Left renal cortex interstitium (tissue), 4 donors: ENCODE measurements at places on chromosomes 2 and 18. TPM values are rescaled to one million over a fixed set of nuclear protein-coding genes. Genes with fewer than 3 reads are reported as not detected.

GRCh38 chr2:237315170-237315828, 98.7 kb downstream of the COL6A3 start:
- DNase-seq, result peak; percentile 86

GRCh38 chr2:48841126-48841525, 85.6 kb upstream of the LHCGR start:
- DNase-seq, result no peak

- DNase-seq, result no peak
Measured at GRCh38 chr2:177530561-177530960, 138.0 kb downstream of the AGPS start.

DNA sequence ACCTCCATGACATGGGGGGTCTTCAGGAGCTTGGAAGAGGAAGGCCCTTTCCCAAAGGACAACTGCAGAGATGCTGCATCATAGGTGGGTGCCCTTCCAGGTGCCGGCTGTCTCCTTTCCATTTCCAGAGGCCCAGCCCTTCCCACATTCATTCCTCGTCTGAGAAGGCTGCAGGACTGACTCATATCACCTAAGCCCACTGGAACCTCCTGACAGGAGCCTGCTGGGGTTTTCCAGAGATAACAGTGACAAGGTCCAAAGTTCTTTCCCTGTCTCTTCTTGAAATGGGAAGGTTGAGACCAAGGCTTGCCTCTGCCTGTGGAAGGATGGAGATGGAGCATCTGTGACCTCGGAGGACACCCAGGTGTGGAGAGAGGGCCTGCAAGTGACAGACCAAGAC, 3.6 kb upstream of the PRSS56 start:
- DNase-seq, result no peak

- DNase-seq, result no peak
Measured at GRCh38 chr2:165268754-165269153, 29.5 kb downstream of the SCN2A start.

DNA sequence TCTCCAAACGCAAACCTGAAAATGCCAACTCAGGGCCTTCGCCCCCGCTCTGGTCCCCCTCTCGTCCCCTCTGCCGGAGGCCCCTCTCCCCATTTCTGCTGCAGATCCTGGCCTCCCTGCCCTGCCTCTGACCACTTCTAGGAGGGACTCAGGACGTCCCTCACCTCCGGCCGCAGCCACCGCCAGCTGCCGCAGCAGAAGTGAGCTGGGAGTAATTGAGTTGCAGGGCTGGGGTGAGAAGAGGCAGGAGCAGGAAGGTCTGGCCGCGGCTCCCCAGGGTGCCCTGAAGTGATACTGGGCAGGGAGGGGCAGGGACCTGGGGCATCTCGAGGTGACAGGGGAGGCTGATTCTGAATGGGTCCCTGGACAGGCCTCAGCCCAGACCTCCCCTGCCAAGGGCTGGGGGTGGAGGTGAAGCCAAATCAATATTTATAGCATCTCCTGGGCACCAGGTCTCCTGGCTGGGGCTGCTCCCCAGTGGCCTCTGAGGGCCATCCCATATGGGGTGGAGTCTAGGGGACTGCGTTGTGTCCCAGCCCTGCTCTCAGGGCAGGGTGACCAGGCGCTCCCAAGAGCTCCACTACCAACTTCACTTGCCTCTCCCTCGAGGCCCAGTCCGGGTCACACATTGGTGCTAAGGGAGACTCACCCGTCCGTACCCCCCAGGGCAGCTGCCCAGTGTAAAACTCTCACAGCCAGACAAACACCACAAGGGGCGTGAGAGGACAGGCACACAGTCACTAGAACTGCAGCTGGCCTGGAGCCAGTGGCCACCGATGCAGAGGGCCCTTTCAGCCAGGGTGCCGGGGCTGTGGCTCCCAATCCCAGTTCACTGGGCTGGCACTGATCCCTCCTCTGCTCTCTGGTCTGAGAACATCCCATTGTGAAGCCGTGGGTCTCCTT, 33.0 kb downstream of the KCNIP3 start:
- no peak for DNase-seq

DNA sequence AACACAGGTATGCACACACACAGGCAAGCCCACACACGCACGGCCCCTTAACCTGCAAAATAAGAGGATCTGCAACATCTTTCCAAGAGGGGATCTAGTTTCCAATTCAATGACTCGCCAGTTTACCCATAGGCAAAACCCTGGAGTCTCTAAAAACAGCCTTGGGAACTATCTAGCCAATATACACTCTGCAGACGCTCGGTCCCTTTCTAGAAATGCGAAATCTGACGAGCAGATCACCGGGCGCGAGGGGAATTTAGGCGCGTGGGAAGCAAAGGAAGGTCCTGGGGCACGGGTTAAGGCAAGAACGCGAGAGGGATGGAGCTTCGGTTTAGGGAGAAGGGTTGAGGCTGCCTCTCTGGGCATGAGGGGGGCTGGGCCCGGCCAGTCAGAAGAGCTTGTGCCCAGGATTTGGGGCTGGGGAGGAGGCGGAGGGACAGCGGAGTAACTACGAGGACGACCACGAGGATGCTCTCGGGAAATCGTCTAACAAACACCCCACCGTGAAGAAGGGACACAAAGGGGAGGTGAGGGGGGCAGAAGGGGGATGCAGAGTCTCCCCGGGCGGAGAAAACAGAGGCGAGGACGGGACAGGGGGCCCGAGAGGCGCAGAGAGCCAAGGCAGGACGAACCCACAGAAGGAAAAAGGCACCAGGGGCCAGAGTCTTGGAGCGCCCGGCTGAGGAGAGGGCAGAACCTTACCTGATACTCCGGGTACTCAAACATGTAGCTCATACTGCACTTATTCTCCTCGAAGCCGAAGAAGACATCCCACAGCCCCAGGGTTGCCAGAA, 542 bp downstream of the PGAP1 start:
- DNase-seq, result peak; percentile 67

DNA sequence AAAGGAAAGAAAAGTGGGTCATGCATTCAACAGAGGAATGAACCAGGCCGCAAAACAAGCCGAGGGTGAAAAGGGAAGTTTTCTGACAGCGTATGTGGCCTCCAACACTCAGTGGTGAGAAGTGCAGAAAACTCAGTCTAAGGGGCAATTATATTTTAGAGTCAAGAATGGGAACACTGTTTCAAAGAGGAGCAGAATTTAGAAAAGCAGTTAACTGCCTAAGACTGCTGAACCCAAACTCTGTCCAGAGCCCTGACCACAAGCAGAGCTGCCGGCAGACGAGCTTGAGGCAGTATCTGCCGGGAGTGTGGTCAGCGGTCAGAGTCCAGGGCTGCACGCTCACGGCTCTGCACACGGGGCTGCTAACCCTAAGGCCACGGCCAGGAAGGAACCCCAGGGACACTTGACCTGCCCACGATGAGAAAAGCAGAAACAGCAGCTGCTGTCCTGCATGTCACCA, 347.0 kb upstream of the ID2 start:
- no peak for DNase-seq

GRCh38 chr2:196974970-196975369, 48.5 kb upstream of the PGAP1 start:
- no peak for DNase-seq

GRCh38 chr2:9961013-9961412, 9.5 kb downstream of the GRHL1 start:
- no peak for DNase-seq

- DNase-seq, result no peak
Measured at GRCh38 chr18:74141667-74142066, 6.0 kb downstream of the FBXO15 start.

GRCh38 chr18:37539236-37539635, 26.4 kb downstream of the CELF4 start:
- no peak for DNase-seq

GRCh38 chr18:8946066-8946838, 156.2 kb upstream of the NDUFV2 start:
- no peak for DNase-seq

DNA sequence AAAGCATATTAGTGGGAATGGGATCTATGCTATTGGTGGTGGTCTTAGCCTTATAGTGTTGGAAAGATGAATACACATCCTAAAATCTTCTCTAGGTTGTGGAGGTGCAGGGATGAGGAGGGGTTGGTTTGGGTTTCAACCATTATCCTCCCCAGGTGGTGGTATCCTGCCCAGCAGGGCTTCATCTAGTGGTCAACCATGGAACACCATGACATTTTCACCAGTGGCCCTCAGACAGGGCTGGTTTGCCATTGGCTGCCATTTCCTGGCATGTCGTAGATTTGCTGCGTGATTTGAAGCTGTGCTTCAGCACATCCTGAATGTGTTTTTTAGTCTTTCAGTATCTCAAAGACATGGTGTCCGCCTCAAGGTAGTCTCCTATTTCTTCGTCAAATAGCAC, 391.2 kb upstream of the HNRNPA3 start:
- DNase-seq, result no peak

DNA sequence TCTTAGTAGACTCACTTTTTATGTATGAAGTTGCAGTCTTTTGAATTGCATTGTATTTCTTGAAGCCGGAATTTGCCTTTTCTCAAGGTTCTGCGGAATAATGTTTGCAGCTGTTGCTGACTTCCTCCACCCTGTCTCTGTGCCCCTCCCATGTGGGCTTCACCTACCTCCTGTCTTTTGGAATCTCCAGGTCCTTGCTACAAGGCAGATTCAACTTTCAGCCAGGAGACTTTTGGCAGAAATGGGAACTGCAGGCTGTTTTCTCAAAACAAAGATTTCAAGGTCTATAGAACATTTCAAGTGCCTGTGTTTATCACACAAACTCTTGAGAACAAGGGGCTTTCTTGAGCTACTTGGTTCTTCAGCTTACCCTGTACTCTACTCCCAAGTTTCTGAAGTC, 25.6 kb downstream of the ZNF236 start:
- DNase-seq, result no peak

- DNase-seq, result no peak
Measured at GRCh38 chr2:240191001-240191400, 50.5 kb upstream of the OTOS start.

GRCh38 chr2:200585730-200586643, at the start of gene AOX1:
AOX1 (plus strand) TSS chr2:200586014; CDS start chr2:200586109, 95 bp downstream.
- no peak for DNase-seq

- DNase-seq, result no peak
Measured at GRCh38 chr2:96913398-96914202, 43.7 kb upstream of the SEMA4C start.

DNA sequence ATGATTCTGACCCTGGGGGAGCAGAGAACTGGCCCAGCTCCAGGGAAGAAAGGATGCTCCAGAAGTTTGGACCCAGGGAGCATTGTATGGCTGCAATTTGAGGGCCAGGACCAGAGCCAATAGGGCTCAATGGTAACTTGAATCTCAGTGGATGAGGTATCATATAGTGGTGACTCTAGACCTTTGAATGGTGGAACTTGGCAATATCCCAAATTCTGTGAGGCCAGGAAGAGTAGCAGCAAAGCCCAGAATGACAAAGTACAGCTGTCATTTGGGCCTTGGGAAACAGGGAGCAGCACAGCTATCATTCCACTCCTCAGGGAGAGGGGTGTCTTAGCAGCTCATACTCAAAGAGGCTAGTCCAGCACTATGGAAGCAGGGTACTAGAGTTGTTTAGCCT, 332.9 kb upstream of the RBMS1 start:
- no peak for DNase-seq

DAW1 gene
- 0.64 TPM for polyA plus RNA-seq

ASB1 gene
- polyA plus RNA-seq, result 29.4 TPM

SLC19A3 gene
- 7.8 TPM for polyA plus RNA-seq

GCG gene
- not detected for polyA plus RNA-seq

TRIM54 gene
- 3.4 TPM for polyA plus RNA-seq

ALPP gene
- polyA plus RNA-seq, result 0.09 TPM

MAPK4 gene
- polyA plus RNA-seq, result 10.2 TPM

CCDC68 gene
- polyA plus RNA-seq, result 7.9 TPM

PLGLB1 gene
- polyA plus RNA-seq, result 6.4 TPM
